T follicular helper cell (primary cell): ENCODE measurements at places on chromosomes 6 and 20.

- no peak for DNase-seq
Observed at GRCh38 chr6:64479134-64479533, 843.5 kb downstream of the PHF3 start.

DNA sequence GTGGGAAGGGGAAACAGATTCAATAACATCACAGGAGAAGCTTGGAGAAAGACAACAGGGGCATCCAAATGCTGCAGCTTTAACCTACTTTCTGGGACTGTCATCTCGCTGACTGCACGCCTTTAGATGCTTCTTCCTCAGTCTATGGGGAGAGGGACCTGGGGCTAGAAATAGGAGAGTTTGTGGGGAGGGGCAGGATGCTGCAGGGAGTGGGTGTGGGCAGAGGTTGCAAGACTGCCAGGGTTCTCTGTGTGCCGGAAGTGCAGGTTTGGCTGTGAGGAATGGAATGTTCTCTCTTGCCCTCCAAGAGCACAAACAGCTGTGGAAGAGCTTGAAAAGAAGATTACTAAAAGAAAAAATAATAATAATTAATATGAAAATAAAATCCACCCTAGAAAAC is 93.2 kb downstream of the FOXO3 start:
- DNase-seq, result no peak

GRCh38 chr20:20005342-20005741 is 11.8 kb upstream of the NAA20 start:
- DNase-seq, result no peak

DNA sequence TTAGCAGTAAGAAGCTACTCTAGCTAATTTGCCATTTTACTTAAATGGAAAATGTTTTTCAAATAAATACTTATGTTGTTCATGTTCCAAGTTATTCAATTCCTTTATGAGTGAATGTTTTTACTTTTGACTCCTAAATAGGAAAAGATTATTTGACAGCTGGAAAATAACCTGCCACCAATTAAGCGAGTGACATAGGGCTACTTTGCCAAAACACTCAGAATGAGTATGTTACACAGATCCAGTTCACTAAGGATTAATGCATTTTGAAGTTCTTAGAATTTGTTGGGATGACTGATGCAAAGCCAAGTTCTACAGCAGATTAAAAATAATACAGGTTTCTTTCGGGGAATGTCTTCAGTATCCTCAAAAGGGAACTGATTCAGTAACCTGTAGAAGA is 144.4 kb downstream of the ADGRG6 start:
- no peak for DNase-seq

DNA sequence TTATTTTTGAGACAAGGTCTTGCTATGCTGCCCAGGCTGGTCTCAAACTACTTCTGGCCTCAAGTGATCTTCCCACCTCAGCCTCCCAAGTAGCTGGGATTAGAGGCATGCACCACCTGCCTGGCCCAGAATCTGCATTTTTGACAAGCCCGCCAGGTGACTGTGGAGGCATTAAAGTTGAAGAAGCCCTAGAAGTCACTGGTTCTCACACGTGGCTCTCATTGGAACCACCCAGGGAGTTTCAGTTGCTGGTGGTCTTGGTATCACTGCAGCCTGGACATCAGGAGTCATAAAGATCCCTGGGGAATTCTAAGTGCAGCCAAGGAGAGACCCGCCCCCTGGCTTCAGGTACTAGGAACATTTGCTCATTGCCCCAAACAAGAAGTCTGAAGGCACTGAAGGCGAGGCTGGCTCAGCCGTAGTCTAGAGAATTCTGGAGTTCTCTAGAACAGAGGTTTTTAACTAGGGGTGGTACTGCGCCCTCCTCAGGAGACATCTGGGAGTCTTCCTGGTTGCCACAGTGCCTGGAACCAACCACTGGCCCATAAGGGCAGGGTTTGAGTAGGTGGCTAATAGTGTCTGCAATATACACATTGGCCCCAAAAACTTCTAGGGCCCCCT is 182.8 kb downstream of the ZMYND8 start:
- no peak for DNase-seq

DNA sequence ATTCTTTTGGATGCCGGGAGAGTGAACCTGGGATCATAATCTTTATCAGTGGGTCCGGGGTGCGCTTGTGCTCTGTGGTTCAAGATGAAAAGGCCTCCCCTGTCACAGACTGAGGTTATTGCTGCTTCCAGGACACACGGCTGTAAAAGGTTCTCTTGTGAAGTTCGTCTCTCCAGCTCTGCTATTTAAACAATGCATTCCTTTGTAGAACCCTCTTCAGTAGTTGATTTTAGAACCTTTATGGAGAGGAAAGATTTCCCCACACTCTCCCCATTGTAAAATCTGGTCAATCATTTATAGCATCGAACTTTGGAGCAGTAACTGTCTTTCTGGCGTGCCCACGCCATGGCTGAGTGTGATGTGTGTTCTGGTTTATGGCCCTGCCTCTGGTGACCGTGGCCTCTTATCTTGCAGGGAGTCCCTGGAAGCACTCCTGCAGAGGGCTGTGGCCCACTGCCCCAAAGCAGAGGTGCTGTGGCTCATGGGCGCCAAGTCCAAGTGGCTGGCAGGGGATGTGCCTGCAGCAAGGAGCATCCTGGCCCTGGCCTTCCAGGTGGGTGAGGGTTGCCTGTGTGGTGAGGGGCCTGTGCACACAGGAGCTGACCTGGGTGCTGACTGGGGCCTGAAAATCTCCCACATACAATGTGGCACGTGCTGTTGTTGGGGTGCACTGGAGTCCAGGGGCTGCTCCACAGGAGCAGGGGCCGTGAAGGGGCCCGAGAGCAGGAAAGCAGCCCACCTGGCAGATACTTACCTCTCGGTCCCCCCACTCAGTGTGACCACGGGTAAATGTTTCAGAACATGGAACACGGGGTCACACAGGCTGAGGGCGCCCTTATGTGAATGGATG is 11.6 kb upstream of the C20orf204 start:
- no peak for DNase-seq

GRCh38 chr6:111027219-111027618 is 45.4 kb downstream of the RPF2 start:
- DNase-seq, result no peak

- DNase-seq, result no peak
Observed at GRCh38 chr6:89723046-89723445, 84.5 kb upstream of the LYRM2 start.

DNA sequence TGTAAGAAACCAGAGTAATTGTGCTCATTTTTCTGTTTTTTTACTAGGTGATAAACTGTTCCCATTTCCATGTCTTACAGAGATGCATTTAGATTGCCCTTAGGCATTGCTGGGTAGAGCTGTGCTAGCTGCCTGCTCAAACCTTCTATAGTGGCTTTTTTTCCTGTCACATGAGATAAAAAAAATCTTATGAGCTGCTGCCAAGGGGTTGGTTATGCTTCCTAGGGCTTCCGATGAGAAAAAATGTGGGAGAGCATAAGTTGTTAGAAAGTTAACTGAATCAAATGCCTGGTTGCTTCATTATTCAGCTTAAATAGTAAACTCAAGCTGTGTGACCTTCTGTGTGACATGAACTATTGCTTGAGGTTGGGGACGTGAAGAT is 50.0 kb upstream of the NOX3 start:
- no peak for DNase-seq

DNA sequence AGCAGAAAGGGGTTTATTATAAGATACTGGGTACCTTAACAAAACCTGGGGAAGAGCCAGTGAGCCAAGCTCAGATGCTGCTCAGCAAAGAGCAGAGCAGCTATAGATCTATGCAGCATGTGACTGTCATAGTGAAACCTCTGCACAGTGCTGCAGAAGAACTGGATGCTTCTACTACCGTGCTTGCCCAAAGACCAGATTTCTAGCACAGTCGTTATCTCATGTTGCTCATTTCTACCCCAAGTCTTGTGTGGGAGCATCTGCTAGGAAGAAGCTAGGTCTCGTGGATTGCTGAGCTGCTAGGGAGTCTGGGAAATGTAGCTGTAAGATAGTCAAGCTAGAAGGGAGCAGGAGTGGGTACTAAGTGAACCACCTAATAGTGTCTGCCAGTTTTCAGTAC is 31.7 kb upstream of the GNRH2 start:
- DNase-seq, result no peak

GRCh38 chr20:20448881-20449280 is 81.0 kb downstream of the INSM1 start:
- no peak for DNase-seq

DNA sequence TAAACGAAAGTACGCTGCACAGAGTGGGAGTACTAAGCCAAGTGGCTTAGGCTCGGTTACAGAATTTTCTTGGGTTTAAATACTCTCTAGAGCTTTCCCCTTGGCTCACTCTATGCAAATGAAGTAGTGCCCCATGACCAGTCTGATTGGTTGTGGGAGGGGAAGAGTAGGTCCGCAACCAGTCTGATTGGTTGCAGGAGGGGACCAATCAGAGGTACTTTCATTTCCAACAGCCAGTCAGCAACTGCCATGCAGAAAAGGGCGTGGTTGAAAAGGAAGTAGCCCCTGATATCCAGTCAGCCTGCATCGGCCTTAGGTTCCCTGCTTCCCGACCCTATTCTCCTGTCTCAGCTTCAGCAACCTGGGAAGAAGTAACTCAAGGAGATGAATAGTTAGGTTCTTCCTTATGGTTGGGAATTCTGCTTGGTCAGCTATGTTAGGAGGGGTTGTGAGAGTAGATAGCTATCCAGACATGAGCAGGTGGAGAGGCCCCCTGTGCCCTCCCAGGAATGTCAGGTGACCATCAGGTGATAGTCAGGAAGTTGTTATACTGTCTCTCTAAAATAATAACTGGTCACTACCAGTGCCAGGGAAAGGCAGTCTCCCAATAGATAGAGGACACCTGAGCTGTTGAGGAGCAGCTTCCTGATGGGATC is 57.4 kb downstream of the FARS2 start:
- no peak for DNase-seq

GRCh38 chr6:2166717-2167116 is 78.7 kb downstream of the GMDS start:
- DNase-seq, result no peak
